ENCODE measurements at places on chromosomes 1 and 21. TPM values are rescaled to one million over a fixed set of nuclear protein-coding genes. Genes with fewer than 3 reads are reported as not detected.

The RHOC gene
- total RNA-seq = 589 TPM

The MFN2 gene
- total RNA-seq = 46.6 TPM

The HHIPL2 gene
- total RNA-seq = 0.17 TPM

The GPR25 gene
- total RNA-seq = not detected

The PADI3 gene
- total RNA-seq = not detected

The FHAD1 gene
- 0.17 TPM for total RNA-seq

The OR2T2 gene
- not detected for total RNA-seq

The DCST1 gene
- total RNA-seq = not detected

The TMPRSS2 gene
- not detected for total RNA-seq

The FOXE3 gene
- total RNA-seq = not detected

The TSSK3 gene
- total RNA-seq = under 0.01 TPM

The PLEKHG5 gene
- 10.6 TPM for total RNA-seq

All from bronchus fibroblast of lung (primary cell).